ENCODE measurements at places on chromosomes 7 and 10. TPM values are rescaled to one million over a fixed set of nuclear protein-coding genes. Genes with fewer than 3 reads are reported as not detected.

SPDYE9 gene
- total RNA-seq, result not detected

GDF10 gene
- 0.18 TPM for total RNA-seq

RAMP3 gene
- total RNA-seq, result not detected

DNA sequence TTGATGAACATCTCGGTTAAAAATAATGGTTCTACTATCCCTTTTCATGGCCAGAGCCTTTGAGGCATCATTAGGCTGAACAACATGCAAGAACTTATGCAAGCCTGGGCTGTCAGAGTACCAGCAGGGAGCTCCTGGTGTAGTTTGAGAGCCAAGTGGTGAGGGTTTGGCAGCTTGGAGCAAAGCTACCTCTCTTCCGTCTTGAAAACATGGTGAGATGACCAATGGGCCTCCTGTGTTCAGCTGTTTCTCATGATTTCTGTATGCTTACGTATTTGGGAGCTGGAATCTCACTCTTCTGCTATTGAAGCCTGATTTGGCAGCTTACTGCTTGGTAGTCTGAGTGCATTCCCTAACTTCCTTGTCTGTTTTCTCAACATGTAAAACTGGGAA is 150.4 kb downstream of the CXCL12 start:
- H3K27me3 ChIP-seq, result no peaks in the 10 kb centered on the region
- H3K4me3 ChIP-seq, result no peak overlapping the region
- H3K4me1 ChIP-seq, result no peaks in the 10 kb centered on the region

DNA sequence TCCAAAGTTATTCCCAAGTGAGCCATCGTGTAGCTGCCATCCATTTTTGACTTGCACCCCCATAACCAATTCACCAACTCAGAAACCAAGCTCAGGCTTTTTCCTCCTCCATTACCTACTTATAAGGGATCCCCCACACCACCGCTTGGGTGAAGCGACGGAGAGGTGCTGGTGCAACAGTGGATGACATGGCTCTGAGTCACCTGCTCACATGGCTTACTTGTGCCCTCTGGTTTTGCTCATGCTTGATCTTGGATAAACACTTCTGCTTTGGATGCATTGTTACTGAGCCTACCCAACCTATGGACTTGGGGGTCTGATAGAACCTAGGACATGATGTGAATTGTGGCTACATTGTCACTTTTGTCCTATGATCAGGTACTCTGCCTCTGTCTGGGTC is 12.0 kb upstream of the AKR1B1 start:
- H3K27me3 ChIP-seq, result no peaks in the 10 kb centered on the region
- DNase-seq, result no peak
- H3K4me3 ChIP-seq, result no peak overlapping the region
- H3K4me1 ChIP-seq, result no peaks in the 10 kb centered on the region
- no peak overlapping the region for H3K27ac ChIP-seq
- H3K36me3 ChIP-seq, result no peaks in the 10 kb centered on the region

DNA sequence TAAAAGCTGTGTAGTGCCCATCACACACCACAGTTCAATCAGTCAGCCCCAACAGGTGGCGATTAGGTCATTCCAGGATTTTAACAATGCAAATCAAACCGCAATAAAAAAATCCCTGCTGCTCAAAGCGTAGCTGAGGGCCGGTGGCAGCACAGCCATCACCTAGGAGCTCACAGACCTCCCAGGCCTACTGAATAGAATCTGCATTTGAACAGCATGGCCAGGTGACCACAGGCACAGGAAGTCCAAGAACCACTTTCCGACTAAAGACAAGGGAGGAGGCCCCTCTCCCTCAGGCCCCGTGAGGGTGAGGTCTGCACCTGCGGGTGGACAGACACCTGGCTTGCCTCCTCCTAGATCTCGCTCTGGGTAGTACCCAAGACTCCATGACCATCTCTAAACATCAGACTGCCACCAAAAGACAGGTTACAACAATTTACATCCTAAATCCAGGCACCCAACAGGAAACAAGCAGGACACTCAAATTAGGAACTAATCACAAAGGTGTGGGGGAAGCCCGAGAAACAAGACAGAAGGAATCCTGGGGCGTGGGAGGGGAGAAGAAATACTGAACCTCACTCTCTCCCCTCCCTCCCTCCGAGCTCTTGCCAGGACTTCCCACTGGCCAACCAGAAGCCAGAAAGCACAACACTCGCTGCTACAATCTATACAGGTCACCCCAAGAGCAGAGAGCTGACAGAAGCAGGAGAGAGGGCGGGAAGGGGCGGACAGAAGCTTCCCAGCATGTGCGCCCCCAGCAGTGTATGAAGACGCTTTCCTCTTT is 19.2 kb downstream of the GNA12 start:
- no peak overlapping the region for H3K4me3 ChIP-seq
- no peak overlapping the region for H3K27ac ChIP-seq
- DNase-seq, result no peak
- no peaks in the 10 kb centered on the region for H3K36me3 ChIP-seq

DNA sequence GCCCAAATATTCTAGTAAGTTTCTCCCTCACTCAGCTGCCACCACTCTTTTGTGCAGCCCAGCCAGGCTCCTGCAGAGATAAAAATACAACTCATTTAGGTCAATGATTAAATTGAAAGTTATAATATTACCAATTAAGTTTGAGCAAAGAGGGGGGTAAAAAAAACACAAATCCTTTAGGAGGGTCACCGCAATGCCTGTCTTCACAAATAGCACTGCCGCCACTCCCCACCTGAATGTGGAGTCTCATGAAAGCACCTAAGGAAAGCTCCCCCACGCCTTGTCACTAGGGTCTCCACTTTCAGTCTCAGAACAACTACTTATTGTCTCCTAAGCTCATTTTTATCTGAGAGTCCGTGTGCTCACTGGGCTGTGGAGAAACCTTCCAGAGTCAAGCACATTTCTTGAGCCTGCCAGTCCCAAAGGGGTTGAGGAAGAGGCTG is 148.7 kb downstream of the FGFR2 start:
- H3K4me1 ChIP-seq, result no peaks in the 10 kb centered on the region
- no peaks in the 10 kb centered on the region for H3K36me3 ChIP-seq

DNA sequence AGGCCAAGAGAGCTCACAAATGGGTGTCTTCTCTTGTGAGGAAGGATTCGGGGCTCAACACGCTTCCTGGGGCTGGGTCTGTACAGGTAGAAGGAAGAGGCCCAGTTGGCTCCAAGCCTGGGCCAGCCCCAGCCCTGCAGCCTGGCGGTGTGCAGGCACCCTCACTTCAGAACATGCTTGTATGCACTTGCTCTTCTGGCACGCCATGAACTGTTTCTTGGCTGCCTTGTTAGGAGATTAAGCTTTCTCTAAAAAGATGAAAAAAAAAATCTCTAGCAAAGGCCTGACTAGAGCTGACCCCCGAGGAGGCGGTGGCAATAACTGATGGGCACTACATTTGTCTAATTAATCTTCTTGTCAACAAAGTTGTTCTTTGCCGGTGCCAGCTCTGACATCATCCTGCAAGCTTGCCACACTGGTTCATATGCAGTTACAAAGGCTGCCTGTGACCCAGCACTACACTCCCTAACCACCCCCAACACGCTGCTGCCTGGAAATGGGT is 94.7 kb downstream of the WDR11 start:
- H3K4me1 ChIP-seq, result peaks cover 5% of the 10 kb centered on the region
- H3K27me3 ChIP-seq, result peaks cover 13% of the 10 kb centered on the region
- H3K27ac ChIP-seq, result no peak overlapping the region
- no peak for DNase-seq

- no peak overlapping the region for H3K27ac ChIP-seq
- DNase-seq, result no peak
- H3K36me3 ChIP-seq, result no peaks in the 10 kb centered on the region
These were observed 185.2 kb downstream of the DYNC1I1 start for GRCh38 chr7:95957510-95957909.
